Ascending aorta (tissue), 2 donors: ENCODE measurements at places on chromosomes 6 and 20.

DNA sequence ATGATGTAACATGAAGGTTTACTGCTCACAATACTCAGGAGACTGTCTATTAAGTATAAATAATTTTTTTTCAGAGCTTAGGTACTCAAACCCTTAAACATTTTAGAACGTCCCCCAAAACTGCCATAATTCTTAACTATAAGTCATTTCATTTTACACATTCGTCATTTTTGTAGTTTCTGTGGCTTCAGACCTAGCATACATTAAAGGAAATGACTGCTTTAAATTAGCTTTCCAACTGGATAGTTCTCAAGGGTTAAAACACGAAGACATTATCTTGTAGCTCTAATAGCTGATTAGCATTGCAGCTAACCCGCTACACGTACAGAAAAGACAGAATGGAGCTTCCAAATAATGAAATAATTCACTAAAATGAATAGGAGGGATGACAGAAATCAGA is 24.9 kb upstream of the PLN start:
- no peak for DNase-seq

GRCh38 chr6:107730106-107730505 is 94.0 kb downstream of the SCML4 start:
- no peak for DNase-seq

- DNase-seq = peak; percentile 79
Observed at GRCh38 chr6:11194356-11195218, 37.9 kb downstream of the NEDD9 start.

DNA sequence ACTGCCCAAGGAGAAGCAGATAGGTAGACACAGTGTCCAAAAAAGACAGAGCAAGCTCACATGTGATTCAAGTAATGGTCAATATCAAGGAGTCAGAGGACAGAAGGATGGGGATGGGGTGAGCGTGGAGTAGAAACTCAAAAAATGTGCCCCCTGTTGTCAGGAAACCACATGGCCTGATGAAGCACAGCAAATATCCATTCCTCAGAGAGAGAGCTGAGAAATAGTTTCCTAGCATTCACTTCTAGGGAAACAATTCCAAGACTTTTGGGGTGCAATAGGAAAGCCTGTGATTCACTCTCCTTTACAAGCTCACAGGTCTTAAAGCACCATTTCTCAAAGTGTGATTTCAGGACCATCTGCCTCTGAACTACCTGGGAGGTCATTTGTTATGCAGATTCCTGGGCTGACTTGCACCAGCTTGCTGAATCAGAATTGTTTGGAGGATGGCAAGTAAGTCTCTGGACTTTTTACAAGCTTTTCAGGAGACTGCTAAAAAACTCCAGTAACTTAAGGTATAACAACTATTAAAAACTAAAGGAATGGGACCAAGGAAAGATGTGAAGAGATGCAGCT is 432.8 kb downstream of the HDGFL1 start:
- no peak for DNase-seq

DNA sequence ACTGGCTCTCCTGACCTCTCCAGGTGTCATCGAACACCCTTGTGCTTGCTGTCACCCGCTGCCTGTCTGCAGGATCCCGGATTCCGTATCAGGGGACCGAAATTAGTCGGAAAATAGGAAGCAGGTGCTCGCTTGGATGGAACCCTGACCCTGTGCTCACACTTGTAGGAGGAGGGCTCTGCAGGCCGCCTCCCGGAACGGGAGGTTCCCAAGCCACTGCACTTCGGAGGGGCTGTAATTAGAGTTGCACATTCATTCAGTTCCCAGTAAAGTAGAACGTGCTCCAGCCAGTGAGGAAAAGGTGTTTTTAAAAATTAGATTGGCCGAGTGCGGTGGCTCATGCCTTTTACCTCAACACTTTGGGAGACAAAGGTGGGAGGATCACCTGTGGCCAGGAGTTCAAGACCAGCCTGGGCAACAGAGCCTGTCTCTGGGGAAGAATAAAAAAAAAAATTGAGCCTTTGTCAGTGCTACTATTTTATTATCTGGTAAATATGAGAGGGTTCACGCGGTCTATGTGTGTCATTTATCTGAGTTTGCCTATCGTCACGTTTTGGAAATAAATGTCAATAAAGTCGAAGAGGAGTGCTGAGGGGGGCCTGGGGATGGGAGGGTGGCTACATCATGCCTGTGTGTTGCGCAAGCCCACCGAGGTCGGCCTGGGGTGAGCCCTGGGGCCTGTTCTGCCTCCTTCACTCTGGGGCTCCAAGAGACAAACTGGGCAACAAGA is 1.5 kb upstream of the GMEB2 start:
- peak; percentile 82 for DNase-seq

GRCh38 chr6:53159558-53159957 is 10.9 kb upstream of the GCM1 start:
- no peak for DNase-seq

GRCh38 chr6:70176842-70177550 is 125.9 kb downstream of the COL9A1 start:
- no peak for DNase-seq

DNA sequence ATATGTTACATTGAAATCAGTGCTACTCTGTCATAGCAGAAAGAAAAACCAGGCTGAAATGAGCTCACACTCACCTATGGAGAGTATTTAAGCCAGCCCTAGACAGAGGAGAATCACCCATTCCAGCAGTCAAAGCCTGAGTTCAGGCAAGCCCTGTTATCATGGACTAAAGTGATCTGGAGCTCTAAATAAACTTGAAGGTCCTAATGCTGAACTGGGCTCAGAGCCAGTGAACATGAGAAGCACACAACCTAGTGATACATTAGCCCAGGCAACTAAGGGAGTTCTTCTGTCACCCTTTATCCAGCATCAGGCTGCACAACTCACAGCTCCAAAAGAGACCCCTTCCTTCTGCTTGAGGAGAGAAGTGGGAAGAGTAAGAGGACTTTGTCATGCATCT is 425.0 kb downstream of the COL12A1 start:
- DNase-seq = no peak

DNA sequence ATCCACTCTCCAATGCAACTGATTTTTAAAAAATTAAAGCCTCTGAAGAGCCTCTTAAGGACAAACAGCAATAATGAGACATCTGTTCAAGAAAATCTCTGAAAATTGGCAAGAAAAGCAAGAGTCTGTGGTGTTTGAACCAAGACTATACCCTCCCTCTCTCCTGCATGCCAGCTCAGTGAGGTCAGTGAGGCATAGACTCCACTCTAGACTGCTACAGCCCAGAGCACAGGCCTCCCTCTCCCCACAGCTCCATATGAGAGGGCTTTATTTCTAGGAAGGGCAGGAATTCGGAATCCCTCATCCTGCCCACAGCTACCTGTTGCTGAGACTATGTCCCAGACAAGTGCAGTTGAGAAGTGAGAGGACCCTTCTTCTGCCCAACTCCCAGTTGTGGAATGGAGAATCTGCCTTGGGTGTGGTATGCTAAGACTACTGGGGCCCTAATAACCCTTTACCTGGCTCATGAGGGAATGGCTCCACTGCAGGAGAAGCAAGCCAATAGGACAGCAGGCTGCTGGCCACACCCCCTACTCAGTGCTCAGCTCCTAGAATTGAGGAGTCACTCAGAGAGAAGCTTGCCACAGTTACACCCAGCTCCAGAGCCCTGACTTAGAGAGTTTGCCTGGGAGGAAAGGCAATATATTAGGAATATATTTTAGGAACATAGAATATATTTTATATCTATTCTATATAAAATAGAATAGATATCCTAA is 22.7 kb upstream of the HLA-DQA1 start:
- DNase-seq = no peak

DNA sequence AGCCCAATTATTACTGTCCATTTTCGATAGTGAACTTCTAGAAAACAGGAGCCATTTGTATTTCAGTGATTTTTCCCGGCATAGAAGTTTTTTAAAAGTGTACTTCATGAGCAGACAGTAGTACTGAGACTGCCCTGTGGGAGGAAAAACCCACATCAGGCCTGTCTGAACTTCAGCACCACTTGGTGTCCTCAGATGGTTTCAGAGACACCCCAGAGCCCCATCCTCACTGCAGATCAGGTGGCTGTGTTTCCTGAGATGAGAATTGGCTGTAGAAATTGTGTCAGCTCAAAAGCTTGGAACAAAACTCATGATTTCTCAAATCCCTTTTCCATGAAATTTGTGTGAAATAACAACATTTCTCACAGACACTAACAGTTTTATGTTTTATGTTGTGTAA is 110.0 kb upstream of the RIN2 start:
- DNase-seq = no peak
